Smooth muscle cell of the umbilical artery (primary cell): ENCODE measurements at places on chromosomes 16 and 17. TPM values are rescaled to one million over a fixed set of nuclear protein-coding genes. Genes with fewer than 3 reads are reported as not detected.

KRTAP4-1 gene
- total RNA-seq, result not detected in 2 replicates

PSME3IP1 gene
- 59.4 and 80.0 TPM in 2 replicates for total RNA-seq

ASGR2 gene
- not detected in 2 replicates for total RNA-seq

PROCA1 gene
- total RNA-seq, result 1.2 and 1.4 TPM in 2 replicates

CIBAR2 gene
- total RNA-seq, result not detected in 2 replicates

PRSS27 gene
- 0.30 and 0.42 TPM in 2 replicates for total RNA-seq

UTS2R gene
- not detected in 2 replicates for total RNA-seq

SDR42E2 gene
- not detected in 2 replicates for total RNA-seq

PRSS53 gene
- total RNA-seq, result 3.6 and 9.6 TPM in 2 replicates

PDILT gene
- total RNA-seq, result not detected in 2 replicates

MYCBPAP gene
- 0.59 and 0.74 TPM in 2 replicates for total RNA-seq

C16orf96 gene
- total RNA-seq, result not detected in 2 replicates

CAMKK1 gene
- 7.7 and 12.6 TPM in 2 replicates for total RNA-seq
